ENCODE measurements at places on chromosomes 2 and 18.

DNA sequence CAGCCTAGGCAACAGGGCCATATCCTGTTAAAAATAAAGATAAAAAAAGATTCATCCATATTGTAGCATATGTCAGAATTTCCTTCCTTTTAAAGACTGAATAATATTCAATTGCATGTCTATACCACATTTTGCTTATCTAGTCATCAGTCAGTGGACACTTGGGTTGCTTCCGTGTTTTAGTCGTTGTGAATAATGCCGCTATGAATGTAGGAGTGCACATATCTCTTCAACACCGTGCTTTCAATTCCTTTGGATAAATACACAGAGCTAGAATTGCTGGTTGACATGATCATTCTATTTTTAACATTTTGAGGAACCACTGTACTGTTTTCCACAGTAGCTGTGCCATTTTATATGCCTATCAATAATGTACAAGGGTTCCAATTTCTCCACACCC lies 14.0 kb upstream of the PLB1 start:
- H3K27me3 ChIP-seq, result no peaks in the 10 kb centered on the region
- no peak overlapping the region for H3K4me3 ChIP-seq
- H3K36me3 ChIP-seq, result no peaks in the 10 kb centered on the region
- H3K27ac ChIP-seq, result no peak overlapping the region
- H3K4me1 ChIP-seq, result no peaks in the 10 kb centered on the region
- no peak for DNase-seq

- no peak overlapping the region for H3K4me3 ChIP-seq
- no peaks in the 10 kb centered on the region for H3K4me1 ChIP-seq
- no peaks in the 10 kb centered on the region for H3K36me3 ChIP-seq
- no peaks in the 10 kb centered on the region for H3K27me3 ChIP-seq
- no peak overlapping the region for H3K27ac ChIP-seq
- DNase-seq, result no peak
These were observed 22.7 kb upstream of the CASP8 start for GRCh38 chr2:201237486-201238123.

GRCh38 chr2:43100883-43101662 lies 125.3 kb downstream of the ZFP36L2 start:
- H3K27me3 ChIP-seq, result no peaks in the 10 kb centered on the region
- H3K36me3 ChIP-seq, result no peaks in the 10 kb centered on the region
- DNase-seq, result peak; percentile 86
- H3K4me1 ChIP-seq, result no peaks in the 10 kb centered on the region
- peak overlapping the region; percentile 41 for H3K4me3 ChIP-seq

- H3K27me3 ChIP-seq, result no peaks in the 10 kb centered on the region
- no peak overlapping the region for H3K4me3 ChIP-seq
- H3K27ac ChIP-seq, result no peak overlapping the region
- no peaks in the 10 kb centered on the region for H3K4me1 ChIP-seq
These were observed 289.4 kb downstream of the ZEB2 start for GRCh38 chr2:144230448-144231085.

DNA sequence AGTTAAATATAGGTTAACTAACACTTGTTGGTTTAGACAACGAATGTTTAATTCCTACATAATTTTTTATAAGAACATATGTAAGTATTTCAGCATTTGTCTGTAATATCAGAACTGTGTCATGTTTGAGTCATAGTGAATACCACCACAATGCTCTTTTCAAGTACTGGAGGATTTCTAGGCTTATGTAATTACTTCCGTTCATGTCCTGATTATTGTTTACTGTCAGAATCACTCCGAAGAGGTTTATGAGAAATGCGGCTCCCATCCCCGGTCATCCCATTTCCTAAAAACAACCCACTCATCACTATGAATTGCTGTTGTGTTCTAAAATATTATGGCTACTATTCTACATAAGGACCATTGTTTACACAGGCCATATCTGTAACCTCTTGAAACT lies 45.1 kb downstream of the CDH19 start:
- H3K27ac ChIP-seq, result no peak overlapping the region
- H3K4me3 ChIP-seq, result no peak overlapping the region
- no peak for DNase-seq
- H3K4me1 ChIP-seq, result no peaks in the 10 kb centered on the region

DNA sequence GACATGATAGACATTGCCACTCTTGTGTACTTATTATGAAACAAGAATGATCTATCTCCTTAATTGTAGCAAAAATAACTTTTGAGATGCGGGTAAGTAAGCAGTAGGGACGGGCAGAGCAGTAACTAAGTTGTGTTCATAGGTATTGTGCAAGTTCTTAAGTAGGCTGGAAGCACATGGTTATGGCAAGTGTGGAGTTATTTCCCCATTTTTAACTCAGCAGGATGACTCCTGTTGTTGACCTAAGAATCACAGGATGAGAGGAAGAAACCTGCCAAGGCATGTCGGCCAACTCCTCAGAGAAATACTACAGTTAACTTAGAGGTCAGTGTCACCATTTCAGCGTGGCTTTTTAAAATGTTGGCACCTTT lies 51.1 kb upstream of the FN1 start:
- no peaks in the 10 kb centered on the region for H3K27me3 ChIP-seq
- no peak overlapping the region for H3K27ac ChIP-seq
- DNase-seq, result no peak

Measured in breast epithelium (tissue), 4 donors.